ENCODE measurements at places on chromosomes 4 and X.

- DNase-seq, result no peak
Measured at GRCh38 chrX:13377550-13377934, 57.7 kb upstream of the ATXN3L start.

DNA sequence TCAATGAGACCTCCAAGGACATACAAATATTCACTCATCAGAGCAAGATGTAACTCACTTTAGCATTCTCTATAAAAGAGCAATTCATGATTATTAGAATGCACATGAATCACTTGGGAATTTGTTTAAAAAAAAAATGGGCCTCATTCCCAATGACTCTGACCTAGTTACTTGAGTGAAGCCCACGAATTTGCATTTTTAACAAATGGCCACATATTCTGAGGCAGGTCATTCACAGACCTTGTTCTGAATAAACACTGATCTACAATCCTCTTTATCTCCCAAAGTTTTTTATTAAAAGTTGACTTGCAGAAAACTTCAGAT lies 255.1 kb upstream of the VEGFC start:
- DNase-seq, result no peak

- DNase-seq, result no peak
Measured at GRCh38 chrX:133796282-133796681, 189.1 kb downstream of the GPC3 start.

DNA sequence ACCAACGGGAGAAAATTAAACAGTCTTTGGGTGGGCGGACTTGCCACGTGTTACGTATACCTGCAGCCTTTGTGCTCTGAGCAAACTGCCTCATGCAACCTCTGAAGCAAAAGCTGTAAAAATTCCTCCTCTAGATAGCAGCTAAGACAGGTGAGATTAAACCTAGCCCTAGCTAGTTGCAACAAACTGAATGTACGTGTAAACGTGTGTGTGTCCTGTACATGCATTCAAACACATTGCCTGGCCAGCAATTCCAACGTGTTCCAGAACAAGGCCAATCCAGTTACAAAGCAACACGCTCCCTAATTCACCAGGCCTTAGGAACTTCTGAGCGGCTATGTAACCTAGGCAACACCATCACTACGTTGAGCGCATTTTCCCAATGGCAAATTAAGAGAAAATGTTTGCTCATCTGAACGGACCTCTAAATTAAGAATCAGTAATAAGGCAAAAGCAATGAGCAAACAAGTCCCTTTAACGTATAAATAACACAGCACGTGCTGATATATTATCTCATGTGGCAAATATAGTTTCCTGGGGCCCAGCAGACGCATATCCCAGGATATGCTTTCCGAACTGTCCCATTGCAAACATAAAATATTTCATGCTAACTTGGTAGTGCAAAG lies 792 bp downstream of the PPID start:
- DNase-seq, result no peak

DNA sequence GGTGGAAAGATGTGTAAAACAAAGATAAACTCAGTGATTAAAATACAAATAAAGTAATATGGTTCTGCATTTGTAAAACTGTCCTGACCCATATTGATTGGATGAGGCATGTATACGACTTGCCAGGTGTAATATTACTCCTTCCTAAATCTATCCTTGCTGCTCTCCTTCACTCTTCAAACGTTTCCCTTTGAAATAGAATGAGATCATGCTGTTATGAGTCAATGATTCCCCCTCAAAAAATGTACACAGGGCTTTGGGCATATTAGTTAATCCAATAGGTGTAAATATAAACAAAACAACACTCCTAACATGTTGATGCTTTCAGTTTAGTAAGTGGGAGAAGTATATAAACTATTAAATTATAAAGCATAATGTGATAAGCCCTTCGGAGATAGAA lies 117.4 kb upstream of the GPM6A start:
- DNase-seq, result no peak

DNA sequence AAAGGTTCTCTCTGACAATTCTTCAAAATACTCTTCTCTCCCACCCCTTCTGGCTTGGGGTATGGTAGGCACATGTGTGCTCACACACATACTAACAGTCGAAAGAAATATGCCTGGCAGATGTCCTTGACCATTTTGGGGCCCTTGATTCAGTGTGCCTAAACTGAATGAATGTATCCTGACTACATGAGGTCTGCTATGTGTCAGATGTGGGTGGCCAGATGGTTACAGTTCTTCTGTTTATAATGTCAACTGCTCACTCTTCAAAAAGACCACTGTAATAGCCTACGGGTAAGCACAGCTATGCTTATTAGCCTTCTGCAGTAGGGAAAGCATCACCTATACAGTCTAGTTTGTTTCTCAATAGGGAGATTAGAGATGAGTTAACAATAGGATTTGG lies 63.7 kb upstream of the VEGFC start:
- DNase-seq, result no peak

GRCh38 chr4:107035819-107036583 lies at the start of gene DKK2:
Gene DKK2 (minus strand): TSS chr4:107036313. CDS start chr4:107035591, 722 bp downstream.
- no peak for DNase-seq

DNA sequence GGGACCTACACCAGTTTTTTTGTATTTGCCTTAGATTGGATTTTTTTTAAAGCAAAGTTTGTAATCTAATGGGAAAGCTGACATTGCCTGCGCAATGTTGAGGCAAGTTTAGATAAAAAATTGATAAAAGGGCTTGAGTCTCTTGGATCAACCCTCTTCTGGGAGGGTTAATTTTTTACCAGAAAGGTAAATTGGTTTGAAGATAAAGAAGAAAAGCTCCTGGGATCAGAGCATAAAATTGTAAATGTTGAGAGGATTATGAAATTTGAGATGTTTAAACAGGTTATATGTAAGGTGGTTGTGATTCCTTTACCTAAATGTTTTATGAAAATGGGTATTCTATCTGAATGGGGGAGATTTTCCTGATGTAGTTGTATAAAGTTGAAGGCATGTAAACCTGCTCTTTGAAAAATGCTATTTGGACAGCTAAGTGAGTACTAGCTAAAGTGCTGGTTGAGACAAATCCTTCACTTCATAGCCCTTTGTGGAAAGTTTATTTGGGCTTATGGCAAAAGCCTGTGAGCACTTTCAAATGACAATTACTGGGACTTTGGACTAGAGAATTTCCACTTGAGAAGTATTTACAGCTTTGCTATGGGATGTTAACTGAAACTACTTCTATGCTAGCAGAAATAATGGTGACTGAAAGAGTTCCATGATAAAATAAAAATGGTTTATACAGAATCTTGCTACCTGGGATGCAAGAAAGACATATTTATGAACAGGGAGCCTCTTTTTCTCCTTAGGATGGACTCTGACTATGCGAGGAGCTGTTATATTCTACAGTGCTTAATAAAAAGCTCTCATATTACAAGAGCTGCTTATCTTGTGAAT lies 56.2 kb downstream of the UGT2B10 start:
- DNase-seq, result no peak

GRCh38 chr4:9841072-9841471 lies 59.6 kb downstream of the DRD5 start:
- DNase-seq, result no peak
